ENCODE measurements at places on chromosomes 6 and 20.

GRCh38 chr20:35020108-35020928 is 64.7 kb downstream of the MYH7B start:
- no peak for DNase-seq

DNA sequence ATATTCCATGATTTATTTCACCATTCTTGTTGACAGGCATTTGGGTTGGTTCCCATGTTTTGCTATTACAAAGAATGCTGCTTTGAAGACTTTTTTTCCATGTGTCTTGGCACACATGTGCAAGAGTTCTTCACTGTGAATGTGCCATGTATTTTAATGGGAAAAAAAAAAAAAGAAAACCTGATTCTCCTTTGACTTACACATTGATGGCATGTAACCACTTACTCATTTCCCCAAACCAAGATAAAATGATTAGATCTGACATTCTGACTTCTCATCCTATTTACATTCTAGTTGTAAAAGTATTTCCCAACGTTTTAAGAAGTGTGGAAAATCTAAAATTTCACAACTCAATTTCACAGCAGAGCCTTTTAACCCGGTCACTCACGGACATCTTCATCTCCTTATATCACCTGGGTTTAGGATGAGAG is 4.4 kb downstream of the CAP2 start:
- DNase-seq, result no peak

DNA sequence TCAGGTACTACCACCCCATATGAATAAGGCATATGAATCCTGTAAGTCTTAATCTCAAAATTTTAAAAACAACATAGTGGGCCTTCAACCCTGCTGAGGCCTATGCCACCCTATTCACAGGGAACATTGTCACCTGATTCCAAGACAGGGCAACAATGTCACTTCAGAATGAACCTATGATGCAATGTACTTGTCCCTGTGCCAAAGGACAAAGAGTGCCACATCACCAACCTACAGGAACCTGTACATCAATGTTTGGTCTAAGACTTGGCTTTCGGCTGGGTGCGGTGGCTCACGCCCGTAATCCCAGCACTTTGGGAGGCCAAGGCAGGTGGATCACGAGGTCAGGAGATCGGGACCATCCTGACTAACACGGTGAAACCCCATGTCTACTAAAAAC is 318.5 kb upstream of the JARID2 start:
- no peak for DNase-seq

DNA sequence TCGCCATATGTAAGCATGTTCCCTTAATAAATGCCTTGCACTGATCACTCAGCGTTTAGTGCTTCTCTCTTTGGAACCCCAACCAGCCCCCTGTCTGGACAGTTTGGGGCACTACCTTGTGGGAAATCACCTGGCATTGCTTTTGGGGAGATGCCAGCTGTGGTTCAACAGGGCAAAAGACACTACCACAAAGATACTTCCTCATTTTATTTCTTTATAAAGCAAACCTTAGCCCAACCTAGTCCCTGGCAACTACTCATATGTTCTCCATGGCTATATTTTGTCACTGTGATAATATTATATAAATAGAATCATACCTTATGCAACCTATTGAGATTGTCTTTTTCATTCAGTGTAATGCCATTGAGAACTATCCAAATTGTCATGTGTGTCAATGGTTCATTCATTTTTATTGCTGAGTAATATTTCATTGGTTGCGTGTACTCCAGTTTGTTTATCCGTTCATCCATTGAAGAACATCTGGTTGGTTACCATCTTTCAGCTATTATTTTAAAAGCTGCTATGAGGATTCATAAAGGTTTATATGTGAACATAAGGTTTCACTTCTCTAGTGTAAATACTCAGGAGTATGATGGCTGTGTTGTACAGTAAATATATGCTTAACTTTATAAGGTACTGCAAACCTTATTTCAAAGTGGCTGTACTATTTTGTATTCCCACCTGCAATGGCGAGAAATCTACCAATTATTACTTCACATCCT is 114.8 kb downstream of the MOXD1 start:
- no peak for DNase-seq

DNA sequence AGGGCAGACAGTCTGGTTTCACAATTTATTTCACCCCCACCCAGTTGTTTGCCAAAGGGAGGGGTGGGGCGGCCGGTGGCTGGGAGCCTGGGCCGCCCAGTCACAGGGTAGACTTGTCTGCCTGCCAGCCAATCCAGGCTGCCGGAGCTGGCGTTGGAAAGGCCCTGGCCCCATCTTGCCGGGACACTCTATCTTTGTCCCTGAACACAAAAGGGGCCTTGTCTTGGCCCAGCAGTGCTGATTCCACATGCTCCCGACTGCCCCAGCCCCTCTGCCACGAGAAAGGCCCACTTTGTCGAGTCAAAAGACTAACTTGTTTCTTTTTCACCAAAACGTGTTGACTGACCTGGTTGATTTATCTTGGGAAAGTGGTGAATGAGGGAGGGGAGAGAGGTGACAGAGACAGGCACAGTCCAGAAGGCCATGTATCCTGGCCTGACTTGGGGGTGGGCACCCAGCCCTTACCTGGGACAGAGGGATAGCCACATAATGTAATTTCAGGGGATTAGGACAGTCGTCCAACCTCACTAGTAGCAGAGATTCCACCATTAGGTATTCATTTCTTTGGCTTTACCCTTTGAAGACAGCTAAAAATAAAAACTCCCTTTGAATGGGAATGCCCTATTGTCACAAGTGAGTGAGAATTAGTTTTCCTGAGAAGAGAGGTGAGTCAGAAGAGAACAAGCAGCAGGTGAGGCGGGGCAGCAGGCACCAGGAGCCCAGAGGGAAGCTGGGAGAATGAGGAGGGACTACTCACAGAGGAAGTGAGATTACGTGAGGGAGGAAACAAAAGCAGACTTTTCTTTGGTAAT is 67.0 kb upstream of the SIRPA start:
- DNase-seq, result no peak
